Right renal cortex interstitium (tissue), 3 donors: ENCODE measurements at places on chromosomes 5 and 9.

- DNase-seq = no peak
These were observed 34.9 kb downstream of the SLC28A3 start for GRCh38 chr9:84305497-84306131.

GRCh38 chr5:6659941-6660684 is 26.9 kb downstream of the SRD5A1 start:
- no peak for DNase-seq

DNA sequence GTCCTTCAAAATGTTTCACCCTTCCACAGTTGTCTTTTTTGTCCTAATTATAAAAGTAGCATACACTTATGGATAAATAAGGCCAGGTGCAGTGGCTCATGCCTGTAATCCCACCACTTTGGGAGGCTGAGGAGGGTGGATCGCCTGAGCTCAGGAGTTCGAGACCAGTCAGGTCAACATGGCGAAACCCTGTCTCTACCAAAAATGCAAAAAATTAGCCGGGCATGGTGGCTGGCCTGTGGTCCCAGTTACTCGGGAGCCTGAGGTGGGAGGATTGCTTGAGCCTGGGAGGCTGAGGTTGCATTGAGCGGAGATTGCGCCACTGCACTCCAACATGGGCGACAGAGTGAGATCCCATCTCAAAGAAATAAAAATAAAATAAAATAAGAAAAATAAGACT is 1.6 kb downstream of the C5orf52 start:
- no peak for DNase-seq

- DNase-seq = peak; percentile 16
These were observed 69.3 kb downstream of the DENND1A start for GRCh38 chr9:123860603-123861002.

- DNase-seq = no peak
These were observed 27.4 kb downstream of the INVS start for GRCh38 chr9:100126423-100126822.

DNA sequence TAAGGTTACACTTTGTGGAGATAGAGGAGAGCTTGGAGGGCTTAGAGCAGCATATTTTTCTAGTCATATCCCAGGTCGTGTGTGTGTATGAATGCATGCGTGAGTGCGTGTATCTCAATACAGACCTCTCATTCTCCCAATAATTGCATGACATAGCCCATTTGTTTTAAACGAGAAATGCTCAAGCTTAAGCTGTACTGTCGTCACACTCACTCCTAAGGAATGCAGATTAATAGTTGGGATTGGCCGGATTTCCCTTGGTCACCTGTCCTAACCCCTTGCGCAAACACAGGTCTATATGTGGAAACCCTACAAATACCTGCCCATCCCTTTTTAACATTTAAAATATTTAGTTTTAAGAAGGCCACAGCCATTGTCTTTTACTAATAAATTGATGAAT is 165.8 kb downstream of the SEMA5A start:
- no peak for DNase-seq

DNA sequence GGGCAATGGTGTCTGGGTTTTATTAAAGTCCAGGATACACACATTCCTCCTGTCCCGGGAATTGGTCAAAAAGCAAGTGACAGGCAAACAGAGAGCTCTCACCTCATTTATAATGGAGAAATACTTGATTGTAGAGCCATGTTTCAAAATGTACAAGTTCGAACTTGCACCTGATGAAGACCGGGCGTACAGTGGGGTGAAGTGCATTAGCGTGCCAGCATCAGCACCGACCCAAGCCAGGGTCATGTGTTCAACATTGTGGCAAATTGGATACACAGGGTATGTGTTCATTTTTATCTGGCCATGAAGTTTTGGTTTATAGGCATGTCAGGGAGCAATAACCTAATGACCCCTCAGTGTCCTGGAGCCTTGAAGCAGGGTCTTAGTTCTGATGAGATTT is 472.5 kb downstream of the IRX1 start:
- DNase-seq = no peak

GRCh38 chr5:12246036-12246435 is 341.8 kb upstream of the CTNND2 start:
- DNase-seq = no peak

DNA sequence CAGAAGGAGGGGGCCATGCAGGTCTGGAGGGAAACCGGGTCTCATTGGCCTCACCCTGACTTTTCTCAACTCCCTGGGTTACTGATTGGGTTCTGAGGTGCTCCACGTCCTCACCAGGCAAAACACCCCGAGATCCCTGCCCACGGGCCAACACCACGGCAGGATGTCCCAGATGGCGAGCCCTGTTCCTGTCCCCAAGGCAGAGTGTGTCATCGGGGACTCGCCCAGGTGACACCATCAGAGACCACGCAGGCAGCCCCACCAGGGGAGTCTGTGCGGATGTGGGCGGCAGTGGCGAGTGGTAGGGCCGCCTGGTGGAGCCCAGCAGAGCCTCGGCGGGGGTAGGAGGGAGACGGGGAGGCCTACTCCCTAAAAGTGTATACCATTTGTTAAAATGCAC is 59.0 kb upstream of the UBAC1 start:
- DNase-seq = no peak

GRCh38 chr5:54942064-54942778 is 43.2 kb downstream of the ESM1 start:
- DNase-seq = no peak

DNA sequence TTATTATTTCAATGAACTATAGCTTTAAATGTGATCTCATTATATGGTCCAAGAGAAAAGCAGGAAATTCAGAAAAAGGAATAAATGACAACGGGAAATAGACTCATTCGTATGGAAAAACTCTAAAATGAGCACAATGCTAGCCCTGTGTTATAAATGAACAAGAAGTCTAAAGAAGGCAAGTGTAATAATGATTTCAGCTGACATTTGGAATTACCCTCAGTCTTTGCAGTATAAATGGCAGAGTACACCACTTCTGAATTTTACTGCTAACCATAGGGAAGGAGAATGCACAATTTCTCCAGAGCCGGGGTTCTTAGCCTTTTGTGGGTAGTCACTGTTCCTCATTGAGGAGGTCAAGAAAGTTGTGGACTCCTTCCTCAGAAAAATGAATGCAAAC is 93.1 kb downstream of the ANKRD55 start:
- no peak for DNase-seq

- DNase-seq = no peak
These were observed 503.8 kb upstream of the ADAMTS16 start for GRCh38 chr5:4636378-4636777.

DNA sequence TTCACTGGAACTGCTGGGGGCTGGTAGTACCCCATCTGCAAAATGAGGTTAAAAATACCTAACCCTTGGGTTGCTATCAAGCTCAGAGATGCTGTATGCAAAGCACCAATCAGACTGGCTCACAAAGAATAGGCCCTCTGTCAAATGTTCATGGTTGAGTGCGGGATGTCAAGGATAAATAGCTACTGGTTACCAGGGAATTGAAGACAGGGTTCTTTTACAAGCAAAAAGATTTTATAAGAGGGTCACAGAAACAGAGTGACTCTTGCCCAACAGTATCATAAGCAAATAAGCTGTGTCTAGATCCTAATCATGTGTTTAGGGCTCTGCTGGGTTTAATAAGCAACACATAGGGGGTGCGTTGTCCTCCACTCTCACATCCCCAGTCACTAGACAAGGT is 11.9 kb downstream of the SYK start:
- no peak for DNase-seq

DNA sequence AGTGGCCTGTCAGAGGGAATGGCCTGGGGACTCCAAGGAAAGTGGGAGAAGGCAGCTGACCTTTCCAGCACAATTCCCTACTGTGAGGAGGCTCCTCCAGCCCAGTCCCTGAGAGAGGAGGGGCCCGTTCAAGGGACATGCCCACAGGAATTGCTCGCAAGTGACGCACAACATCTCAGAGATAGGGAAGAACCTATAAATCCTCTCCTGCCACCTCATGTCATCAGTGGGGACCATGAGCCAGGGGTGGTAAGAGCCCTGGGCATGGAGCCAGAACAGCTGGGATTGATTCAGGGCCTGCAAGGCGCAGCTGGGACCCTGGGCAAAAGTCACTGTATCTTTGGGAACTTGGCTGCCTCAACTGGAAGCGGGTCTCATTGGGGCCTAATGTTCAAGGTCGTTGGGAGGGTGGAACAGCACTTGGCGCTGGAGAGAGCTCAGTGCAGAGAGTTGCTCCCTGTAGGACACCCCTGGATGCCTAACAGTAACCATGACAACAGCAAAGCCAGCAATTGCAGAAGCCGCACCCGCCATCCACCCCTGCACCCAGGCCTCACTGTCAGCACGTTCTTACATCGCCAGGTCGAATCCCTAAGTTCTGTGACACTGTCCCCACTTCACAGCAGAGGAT is 41.3 kb upstream of the ORM1 start:
- no peak for DNase-seq

GRCh38 chr5:5739490-5739945 is 317.0 kb downstream of the ICE1 start:
- no peak for DNase-seq

GRCh38 chr5:154466671-154467070 is 11.4 kb downstream of the HAND1 start:
- DNase-seq = no peak

GRCh38 chr9:122642226-122642625 is 15.2 kb downstream of the OR1B1 start:
- no peak for DNase-seq

DNA sequence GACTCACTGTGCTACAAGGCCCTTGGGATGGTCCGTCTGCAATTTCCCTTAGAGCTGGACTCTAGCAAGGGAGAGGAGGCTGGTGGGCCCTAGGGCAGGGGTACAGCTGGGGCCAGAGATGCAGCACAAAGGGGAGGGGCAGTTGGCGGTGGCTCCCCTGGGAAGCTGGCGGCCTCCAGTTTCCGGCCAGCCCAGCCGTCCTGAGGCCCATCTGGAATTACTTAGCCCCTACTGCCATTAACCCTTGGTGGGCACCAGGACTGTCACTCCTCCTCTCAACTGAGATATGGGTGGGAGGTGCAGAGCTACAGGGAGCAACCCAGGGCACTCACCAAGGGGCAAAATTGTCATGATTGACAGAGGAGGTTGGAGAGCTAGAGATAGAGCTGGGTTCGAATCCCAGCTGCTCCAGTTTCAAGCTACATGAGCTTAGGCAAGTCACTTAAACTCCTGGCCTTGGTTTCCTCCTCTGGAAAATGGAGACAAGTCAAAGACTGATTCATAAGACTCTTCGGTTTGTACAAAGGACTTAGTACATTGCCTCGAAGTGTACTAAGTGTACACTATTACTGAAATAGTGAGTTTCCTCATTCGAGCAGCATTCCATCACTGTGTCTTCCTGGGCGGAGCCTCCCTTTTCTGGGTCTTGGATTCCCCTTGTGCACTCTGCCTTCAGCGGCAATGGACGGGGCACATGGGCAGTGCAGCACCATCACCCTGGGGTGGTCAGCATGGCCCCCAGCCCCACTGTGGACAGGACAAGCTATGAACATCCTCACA is 2.7 kb upstream of the PDGFRB start:
- no peak for DNase-seq

DNA sequence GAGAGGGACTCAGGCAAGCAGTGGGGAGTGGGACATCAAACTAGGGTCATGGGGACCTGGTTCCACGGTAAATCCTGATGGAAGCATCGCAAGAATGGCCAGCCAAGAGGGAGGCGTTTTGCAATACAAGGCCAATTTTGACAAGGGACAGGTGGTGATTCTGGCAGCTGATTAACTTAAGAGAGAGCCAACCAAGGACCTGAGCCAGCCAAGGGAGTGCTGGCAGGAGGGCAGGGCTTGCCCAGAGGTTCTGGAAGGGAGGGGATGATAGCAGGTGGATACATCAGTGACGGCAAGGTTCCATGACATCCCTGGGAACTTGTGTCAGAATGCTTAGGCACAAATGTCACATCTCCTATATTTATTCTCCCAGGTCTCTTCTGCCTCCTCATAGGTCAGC is 32.8 kb upstream of the PUM3 start:
- no peak for DNase-seq

GRCh38 chr5:155905364-155905763 is 421.6 kb upstream of the SGCD start:
- no peak for DNase-seq

DNA sequence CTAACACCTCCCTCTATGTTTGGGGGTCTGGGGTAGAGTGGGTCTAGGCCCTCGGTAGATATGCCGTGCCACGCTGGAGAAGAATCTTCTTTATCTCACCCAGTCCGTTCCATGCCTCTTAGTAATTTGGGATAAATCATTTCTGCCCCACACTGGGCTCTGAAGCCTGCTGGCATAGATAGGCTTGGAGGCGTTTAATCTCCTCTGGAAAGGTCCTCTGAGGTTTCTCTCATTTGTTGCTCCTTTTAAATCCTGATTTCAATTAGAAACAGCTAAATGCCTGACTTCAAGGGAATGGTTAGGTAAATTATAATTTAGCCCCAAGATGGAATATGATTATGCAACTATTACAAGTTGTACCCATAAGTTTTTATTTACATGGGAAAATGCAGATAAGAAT is 57.8 kb upstream of the AKNA start:
- DNase-seq = no peak

DNA sequence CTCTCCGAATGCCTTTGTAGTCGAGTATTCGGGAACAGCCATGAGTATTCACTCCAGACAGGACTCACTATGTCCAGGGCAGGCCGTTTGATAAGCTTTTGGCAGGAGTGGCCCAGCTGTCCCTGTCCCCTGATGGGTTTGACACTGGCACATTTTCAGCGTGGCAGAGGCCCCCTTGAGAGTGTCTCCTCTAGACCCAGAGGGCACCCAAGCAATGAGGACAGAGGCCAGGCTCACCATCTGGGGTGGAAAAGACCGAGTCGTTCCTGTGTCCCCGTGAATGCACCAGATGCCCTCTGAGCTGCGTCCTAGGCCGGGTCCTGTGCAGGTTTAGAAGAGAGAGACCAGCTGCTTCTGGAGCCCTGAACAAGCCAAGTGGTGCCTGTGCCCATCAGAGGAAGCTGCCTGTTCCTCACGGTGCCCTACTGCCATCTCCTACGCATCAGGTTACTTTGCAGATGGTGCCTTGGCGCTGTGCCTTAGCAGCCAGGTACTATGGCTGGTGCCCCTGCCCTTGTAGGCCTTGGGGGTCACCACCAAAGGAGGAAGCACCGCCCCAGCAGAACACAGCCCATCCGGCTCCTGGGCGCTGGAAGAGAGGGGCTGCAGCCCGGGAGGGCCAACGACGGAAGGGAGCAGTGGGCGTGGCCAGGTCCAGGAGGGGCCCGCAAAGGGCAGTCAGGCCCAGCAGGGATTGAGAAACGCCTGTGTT is 42.4 kb downstream of the LRSAM1 start:
- no peak for DNase-seq

GRCh38 chr5:38994324-38994927 is 79.8 kb downstream of the RICTOR start:
- peak; percentile 20 for DNase-seq

DNA sequence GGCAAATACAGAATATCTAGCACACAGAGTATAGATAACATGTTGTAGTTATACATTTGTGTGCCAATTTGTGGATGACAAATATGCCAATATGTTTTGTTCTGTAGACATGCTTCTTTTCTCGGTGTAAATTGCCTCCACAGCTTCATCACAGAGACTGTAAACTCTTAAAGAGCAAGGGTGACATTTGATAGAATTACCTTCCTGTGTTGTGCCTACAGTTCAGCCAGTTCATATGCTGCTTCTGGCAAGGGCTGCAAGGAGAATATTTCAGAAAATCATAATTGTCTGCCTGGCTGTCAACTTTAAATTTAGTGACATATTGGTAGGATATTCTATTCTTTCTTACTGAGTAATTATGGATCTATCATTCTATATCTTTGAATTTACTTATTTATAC is 155.1 kb downstream of the MAT2B start:
- no peak for DNase-seq
